ENCODE measurements at places on chromosomes 16 and 17. TPM values are rescaled to one million over a fixed set of nuclear protein-coding genes. Genes with fewer than 3 reads are reported as not detected.

The KRTAP2-3 gene
- not detected for total RNA-seq

The MRM1 gene
- 6.0 TPM for total RNA-seq

The MILR1 gene
- total RNA-seq = 16.4 TPM

The PDK2 gene
- total RNA-seq = 83.2 TPM

The NEUROD2 gene
- not detected for total RNA-seq

The EPX gene
- total RNA-seq = not detected

The CDK5R1 gene
- 1.3 TPM for total RNA-seq

The NUBP1 gene
- 35.2 TPM for total RNA-seq

The JUP gene
- 77.4 TPM for total RNA-seq

The TPSG1 gene
- total RNA-seq = not detected

The CFAP119 gene
- total RNA-seq = 4.6 TPM

The ZNF276 gene
- total RNA-seq = 21.7 TPM

The MSLN gene
- 6.1 TPM for total RNA-seq

The CTRL gene
- total RNA-seq = 1.5 TPM

The NPIPB6 gene
- total RNA-seq = 0.57 TPM

DNA sequence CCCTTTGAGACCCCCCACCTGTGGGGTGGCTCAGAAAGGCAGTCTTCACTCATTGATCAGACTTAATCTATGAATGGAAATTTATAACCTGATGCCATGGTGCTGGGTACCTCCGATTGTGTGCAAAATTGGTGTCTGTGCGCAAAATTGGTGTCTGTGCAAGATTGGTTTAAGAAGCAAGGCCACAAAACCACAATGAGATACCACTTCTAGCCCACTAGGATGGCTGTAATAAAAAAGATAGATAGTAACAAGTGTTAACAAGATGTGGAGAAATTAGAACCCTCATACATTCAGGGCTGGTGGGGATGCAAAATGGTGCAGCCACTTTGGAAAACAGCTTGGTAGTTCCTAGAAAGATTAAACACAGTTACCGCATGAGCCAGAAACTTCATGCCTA lies 13.9 kb upstream of the CSNK2A2 start:
- DNase-seq = no peak

DNA sequence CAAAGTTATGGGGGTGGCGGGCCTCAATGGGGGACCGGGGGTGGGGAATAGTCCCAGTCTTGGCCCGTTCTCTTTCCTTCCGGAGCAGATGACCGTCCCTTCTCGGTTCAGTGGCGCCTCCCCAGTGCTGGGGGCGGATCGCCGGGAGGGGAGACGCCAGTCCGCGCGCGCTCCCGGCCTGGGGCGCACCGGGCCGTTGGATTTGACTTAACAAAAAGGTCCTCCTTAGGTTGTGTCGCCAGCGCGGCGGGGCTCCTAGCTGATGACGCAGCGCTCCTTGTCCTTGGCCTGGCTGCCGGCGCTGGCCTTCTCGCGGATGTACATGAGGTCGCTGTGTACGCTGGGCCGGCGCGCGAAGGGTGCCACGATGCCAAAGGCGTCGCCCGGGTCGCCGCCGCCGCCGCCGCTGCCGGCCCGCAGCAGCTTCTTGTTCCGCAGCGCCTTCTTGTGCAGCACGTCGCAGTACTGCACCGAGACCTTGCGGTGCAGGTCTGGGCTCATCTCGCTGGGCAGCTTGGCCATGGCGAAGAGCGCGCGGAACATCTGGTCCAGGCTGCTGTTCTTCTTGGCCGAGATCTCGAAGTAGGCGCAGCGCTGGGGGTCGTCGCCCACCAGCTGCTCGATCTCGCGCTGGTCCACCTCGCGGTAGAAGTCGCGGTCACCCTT lies 1.2 kb downstream of the RASD1 start:
- DNase-seq = peak; percentile 51

- no peak for DNase-seq
These were observed 452.7 kb downstream of the WWOX start for GRCh38 chr16:78552106-78552675.

DNA sequence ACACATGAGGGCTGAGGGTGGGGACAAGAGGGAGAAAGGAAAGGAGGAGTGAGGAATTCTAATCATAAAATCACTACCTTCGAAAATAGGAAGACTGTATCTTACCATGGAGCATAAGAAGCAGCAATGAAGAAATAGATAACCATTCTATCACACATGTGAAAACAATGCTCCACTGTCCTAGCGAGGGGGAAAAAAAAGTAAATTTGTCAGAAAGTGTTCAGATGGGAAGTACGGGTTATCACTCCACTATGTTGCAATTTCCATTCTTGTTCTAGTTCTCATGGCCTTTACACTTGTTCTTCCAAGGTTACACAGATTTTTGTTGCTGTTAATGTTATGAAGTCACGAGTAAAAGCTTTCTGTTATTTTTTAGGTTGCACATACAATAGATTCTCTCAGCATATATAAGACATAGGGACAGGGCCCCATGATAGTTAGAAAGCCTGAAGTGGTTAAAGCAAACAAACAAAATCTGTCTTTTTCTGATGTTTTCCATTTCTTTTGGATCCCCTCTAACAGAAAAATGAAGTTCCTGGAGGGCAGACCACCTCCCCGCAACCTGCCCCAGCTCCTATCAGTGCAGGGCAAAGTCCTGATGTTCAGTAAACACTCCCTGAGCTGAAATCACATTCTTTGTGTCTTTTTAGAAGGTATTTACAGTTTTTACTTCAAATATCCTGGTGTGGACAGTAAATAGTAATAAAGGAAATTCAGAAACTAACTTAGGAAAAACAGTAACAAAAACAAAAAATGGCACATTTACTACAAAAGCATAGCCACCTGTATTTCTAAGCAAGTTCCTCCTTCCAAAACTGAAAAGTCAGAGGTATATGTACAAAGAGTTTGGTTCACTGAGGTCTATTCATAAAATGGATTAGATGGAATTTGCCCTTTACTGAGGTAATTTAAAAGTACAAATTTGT lies 13.7 kb downstream of the MMD start:
- DNase-seq = no peak

DNA sequence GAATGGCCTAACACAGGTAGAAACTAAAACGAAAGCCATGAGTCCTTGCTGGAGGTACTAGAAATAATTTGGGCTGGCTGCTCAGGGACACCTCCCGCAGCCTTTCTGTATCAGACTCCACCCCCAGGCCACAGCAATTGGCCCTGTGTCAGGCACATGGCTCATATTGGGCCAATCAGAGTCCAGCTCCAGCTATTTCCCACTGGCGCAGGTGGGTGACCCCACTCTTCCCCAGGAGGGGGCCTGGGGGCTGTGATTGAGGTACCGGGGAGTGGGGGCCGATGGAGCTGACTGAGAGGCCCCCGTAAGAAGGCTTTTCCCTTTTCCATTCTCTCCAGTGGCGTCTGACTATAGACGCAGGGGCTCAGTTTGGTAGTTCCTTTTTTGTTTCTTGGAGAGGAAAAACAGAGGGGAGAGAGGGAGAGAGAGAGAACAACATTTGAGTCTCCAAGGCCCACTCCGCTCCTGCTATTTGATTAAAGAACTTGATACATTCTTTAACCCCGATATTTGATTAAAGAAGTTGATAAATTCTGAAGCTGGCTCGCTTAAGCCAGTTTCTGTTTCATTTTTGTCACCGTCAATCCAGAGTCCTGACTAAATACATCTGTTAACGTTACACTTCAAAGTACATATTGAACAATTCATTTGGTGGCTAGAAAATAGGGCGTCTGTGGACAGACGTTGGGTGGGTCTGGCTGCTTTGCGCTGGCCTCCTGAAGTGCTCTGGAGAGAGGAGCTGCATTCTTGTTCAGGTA lies 26.3 kb downstream of the FOXL1 start:
- DNase-seq = no peak

GRCh38 chr17:72850410-72851118 lies 241.9 kb downstream of the SLC39A11 start:
- DNase-seq = no peak

- no peak for DNase-seq
These were observed 12.5 kb downstream of the ERAL1 start for GRCh38 chr17:28867276-28867675.

DNA sequence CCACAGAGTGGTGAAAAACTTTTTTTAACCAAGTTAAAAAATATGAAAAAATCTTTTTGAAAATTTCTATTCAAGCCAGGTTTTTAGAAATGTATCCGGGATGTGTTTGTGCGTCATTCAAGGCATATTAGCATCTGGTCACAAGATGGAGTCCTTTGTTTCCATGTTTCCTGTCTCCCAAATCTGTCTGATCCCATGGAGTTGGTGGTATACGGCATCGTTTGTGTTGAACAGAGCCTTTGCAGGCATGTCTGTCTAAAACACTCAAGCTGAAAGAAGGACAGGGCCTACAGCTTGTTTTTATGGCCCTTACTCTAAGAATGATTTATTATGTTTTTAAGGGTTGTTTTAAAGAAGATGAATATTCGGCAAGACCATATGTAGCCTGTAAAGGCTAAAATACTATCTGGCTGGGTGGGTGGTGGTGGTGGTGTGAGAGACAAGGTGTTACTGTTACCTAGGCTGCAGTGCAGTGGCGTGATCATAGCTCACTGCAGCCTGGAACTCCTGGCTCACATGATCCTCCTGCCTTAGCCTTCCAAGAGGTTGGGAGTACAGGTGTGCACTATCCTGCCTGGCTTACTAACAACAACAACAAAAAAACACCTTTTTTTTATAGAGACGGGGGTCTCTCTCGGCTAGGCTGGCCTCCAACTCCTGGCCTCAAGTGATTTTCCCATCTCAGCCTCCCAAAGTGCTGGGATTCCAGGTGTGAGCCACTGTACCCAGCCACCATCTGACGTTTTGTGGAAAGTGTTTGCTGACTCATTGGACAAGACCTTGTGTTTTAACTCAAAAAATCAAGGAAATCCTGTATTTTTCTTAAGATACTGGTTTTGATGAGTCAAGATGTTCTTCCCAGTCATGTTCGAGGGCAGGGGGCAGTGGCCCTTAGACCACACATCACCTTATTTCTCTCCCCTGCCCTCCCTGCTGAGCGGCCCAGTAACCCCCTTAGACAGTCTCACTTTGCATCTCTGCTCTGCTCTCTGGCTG lies 52.2 kb downstream of the NDE1 start:
- DNase-seq = no peak

GRCh38 chr16:50644729-50645128 lies 36.4 kb downstream of the SNX20 start:
- DNase-seq = no peak

DNA sequence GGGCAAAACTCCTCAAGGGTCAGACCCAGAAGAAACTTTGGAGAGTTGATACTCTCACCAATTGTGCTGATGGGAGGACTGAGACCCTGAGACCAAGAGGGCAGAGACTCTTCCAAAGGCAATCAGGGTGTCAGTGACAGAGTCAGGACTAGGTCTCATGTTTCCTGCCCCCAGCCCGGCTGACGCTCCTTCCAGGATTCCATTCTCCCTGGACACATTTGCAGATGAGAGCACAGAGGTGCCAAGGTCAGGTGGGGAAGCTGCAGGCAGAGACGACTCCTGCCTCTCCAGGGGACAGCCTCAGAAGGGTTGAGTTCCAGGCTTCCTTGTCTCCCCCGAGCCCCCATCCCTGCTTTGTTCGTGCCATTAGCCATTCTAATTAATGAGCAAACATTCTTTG lies 174.1 kb downstream of the WSCD1 start:
- no peak for DNase-seq

DNA sequence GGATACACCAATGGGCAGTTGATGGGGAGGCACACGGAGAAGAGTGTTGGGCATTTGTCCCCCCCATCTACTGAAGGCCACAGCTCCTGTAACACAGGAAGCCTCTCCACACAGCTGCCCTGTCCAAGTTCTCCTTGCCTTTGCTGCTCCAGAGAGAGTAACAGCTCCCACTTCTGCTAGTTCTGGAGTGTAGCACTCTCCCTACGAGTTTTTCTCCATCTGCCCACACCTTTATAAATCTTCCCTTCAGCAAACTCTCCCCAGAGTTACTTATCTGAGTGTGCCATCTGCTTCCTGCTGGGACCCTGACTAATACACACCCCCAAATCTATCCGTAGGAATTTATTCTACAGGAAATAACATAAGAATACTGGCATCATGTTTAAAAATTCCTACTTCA lies 42.6 kb upstream of the ERN1 start:
- DNase-seq = no peak

GRCh38 chr16:84941921-84942320 lies 69.4 kb downstream of the ZDHHC7 start:
- DNase-seq = no peak

- DNase-seq = no peak
These were observed 57.8 kb downstream of the B9D1 start for GRCh38 chr17:19304751-19305150.

- no peak for DNase-seq
These were observed 36.4 kb downstream of the HEATR3 start for GRCh38 chr16:50102051-50102746.

DNA sequence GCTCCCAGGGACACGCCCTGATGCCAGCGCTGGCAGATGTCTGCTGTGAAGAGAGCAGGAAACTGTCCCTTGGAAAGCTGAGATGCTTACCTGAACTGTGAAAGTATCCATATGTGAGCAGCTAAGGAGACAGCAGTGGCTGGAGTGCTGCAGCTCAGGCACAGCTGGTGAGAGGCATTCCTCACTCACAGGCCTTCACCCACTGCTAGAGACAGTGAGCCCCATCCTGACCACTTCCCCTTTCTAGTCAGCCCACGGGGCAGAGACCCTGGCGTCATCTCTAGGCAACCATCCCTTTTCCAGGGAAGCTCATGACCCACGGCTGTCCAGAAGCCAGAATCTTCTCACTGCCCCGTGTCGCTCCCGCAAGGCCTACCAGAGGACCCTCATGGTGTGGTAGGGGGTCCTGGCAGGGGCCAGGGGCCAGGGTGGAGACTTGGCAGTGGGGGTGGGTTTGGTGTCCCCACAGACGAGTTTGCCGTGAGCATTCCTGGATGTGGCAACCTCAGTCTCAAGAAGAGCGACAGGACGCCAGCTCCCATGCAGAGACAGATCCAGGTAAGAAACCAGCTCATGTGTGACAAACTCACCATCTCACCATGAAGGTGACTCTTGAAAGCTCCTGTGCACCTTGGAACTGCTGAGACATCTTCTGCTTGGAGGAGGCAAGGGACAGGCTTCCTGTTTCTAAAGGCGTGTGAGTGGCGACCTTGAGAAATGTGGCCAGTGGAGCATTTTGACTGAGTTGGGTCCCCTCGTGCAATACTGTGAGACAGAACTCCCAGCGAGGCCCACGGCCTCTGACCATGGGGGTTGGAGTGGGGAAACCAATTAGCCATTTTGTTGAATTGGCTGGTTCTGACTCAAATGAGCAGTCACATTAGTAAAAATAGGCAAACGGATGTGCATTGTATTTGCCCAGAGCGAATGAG lies at the start of gene SCIMP:
TSS of gene SCIMP (minus strand) at position 216 of the 932 bp plus-strand sequence. CDS start at position 111, 105 bp downstream.
- DNase-seq = no peak

DNA sequence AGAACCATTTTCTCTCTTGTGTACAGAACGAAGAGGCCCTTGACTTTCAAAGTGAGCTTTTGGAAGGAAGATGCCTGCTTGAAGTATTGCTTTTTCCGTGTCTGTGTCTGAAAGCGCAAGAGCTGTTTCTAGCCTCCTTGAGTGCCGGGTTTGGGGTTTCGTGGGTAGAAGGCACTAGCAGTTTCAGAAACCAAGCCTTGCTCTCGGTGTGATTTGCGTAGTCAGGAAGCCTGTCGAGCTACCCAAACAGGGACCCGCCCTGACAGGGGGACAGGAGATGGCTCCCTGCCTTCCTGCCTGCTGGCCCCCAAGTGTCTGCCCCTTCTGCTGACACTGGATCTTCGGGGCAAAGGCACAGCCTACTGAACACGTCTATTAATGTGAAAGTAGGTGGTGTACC lies 322.0 kb downstream of the MAF start:
- no peak for DNase-seq

All from ovary (tissue), 10 donors.